Muscle of arm (tissue), 14 donors: ENCODE measurements at places on chromosomes 3 and 15.

DNA sequence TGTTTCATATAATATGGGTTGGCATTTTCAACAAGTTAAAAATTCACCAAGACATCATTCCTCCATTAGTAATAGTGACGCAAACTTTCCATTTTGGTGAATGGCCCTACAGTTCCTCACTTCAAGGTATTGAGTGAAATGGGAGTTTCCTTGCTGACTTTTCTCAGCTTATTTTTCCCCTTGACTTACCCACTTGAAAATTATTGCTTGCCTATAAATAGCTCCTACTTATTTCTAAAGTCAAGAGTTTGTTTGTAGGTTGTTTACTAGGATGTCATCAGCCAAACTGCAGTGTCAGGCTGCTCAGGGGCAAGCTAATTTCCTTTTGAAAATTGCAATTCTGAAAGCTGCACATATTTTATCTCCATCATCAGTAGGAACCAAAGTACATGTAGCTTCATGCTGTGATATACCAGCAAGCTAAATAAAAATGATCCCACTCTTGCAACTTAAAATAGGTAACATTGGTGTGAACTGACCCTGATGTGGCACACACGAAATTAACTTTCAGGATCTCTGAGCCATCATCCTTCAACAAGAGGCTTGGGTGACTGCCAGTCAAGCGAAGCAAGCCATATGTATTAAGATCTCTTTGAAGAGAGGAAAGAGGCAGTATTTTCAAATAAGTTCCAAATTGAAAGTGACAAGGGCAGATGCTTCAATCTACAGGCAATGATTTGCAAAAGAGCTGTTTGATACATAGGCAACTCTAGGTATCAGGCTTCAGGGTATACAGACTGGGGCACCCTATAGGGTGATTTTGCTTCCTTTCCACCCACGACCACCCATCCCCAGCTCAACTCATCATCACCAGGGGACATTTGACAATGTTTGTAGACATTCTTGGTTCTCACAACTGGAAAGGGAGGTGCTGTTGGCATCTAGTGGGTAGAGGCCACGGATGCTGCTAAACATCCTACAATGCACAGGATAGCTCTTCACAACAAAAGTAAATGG lies 66.8 kb upstream of the RASGRP1 start:
- no peak for DNase-seq

- no peak for DNase-seq
Observed at GRCh38 chr3:52195823-52196331, 2.1 kb upstream of the ALAS1 start.

DNA sequence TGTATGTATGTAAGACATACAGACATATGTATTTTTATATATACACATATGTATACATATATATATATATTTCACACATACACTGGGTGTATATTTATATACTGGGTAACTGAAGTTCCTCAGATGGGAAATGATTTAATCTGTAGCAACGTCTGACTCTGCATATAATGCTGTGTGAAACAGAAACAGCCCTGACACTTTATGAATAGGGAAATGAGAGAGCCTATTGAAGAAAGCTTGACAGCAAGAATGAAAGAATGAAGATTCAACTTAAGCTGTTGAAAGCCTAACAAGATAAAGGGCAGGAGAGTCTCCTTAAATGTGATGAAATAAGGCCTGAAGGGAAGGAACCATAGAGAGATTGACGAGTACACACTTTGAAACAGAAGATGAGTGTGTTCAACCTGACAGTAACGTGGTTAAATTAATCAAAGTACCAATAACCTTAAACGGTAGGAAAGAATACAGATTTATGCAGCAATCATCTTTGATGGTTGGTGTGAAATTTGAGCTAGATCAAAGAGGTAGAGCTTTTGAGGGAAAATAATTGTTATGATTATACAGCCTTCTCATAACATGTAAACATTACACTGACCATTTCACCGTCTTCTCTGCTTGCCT lies 169.9 kb downstream of the MECOM start:
- no peak for DNase-seq

- DNase-seq = no peak
Observed at GRCh38 chr3:81300324-81300927, 461.0 kb downstream of the GBE1 start.

GRCh38 chr15:95113041-95113440 lies 881.7 kb downstream of the MCTP2 start:
- no peak for DNase-seq

GRCh38 chr3:128804017-128804810 lies 75.2 kb upstream of the ACAD9 start:
- DNase-seq = no peak

- no peak for DNase-seq
Observed at GRCh38 chr3:39870706-39871105, 61.3 kb downstream of the MYRIP start.
